Activated B cell treated with CpG ODN at 0.5 μM for 24 hours (primary cell): ENCODE measurements at places on chromosomes 3 and 15.

DNA sequence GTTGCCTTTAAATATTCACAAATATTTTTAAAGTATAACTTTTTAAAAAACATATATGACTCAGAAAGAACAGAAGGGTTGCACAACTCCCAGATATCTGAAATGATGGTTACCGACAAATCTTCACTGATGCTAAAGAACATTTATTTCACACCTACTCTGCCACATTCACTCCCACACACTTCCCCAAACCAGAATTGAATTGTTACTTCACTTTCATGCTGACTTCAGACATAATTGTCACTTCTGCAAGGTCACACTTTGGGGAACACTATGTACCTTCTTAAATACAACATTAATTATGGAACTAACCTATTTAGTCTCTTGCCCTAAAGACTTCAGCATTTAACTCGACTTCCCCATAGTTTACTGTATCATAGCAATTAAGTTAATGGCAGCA lies 795.1 kb downstream of the FHIT start:
- DNase-seq = no peak

DNA sequence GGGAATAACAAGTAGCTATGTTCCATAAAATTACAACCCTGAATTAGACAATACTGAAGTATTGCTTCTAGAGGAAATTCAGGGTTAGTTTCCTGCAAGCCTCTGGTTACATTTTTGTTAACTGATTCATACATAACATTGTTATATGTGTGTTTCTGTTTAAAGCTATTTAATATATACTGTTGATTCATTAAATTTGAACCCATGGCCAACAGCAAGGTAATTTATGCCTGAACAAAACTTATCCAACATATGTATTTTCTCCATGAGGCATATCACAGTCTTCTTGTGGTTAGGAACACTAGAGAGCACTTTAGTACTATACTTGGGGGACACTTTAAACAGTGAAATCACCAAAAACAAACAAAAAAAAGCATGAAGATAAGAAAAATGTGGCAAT lies 47.7 kb upstream of the PTX3 start:
- DNase-seq = no peak

- DNase-seq = no peak
Observed at GRCh38 chr3:141308588-141309218, 59.6 kb upstream of the ZBTB38 start.

DNA sequence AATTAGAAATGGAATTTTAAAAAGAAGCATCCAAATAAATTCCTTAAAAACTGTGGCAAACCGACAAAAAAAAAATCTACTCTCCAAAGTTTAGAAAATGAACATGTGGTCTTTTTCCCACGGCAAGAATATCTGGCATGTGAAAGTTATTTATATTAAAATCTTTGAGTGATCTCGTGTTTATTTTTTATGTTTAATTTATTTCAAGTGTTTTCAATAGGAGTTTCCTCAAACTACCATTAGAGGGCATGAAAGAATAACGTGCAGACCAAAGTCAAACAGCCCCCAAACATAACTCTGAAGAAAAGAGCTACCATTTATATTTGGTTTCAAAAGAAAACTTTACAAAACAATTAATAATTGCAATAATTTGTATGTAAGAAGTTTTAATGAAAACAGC lies 286.4 kb downstream of the ZIC4 start:
- DNase-seq = no peak

- no peak for DNase-seq
Observed at GRCh38 chr3:54225841-54226528, 103.6 kb downstream of the CACNA2D3 start.

DNA sequence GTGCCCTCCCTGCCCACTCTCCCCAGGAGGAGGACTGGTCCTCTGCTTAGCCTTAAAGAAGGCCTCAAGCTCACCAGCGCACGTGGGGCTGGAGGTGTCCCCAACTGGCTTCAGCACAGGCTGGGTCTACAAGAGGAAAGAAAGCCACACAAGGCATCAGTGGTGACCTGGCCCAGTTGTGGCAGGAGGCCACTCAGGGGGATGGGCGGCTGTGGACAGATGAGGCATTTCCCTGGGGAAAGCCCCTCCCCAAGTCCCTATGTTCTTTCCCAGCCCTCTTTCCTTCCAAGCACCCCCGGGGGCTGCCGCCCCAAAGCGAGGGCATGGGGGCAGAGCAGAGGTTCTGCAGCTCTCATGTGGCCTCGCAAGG lies 155.2 kb upstream of the TLE3 start:
- DNase-seq = no peak

DNA sequence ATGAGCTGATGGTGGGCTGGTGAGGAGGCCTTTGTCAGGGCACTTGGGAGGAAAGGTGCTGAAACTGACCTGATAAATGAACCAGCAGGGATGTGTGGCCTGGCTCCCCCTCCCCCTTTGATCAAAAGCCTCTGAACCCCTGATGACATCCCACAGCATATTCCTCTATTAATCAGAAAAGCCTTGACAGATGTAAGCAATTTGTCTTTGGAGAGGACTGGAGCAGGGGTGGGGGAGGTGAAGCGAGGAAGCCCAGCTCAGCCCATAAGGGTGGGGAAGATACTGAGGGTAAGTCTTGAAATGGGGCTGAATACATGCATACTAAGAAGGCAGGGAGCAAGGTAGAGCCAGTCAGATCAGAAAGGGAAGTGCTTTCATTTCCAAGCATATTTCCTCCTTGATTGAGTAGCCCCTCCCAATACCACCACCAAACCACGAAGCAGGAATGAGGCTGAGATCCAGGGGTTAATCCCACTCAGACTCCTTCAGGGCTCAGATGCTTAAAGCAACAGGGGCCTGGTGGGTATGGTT lies 34.7 kb upstream of the MRPS22 start:
- no peak for DNase-seq

- DNase-seq = no peak
Observed at GRCh38 chr15:77864211-77865105, 213.1 kb downstream of the TBC1D2B start.

DNA sequence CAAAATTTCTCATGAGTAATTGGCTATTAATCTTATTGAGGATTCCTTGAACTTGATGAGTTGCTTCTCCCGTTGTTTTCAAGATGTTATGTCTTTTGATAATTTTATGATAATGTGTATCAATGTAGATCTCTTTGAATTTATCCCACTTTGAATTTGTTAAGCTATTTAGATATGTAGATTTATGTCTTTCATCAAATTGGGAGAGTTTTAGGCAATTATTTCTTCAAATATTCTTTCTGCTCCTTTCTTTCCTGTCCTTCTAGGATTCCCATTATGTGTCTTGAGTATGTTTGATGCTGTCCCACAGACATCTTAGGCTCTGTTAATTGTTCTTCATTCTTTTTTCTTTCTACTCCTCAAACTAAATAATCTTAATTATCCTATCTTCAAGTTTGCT lies 68.1 kb upstream of the FGD5 start:
- DNase-seq = no peak

DNA sequence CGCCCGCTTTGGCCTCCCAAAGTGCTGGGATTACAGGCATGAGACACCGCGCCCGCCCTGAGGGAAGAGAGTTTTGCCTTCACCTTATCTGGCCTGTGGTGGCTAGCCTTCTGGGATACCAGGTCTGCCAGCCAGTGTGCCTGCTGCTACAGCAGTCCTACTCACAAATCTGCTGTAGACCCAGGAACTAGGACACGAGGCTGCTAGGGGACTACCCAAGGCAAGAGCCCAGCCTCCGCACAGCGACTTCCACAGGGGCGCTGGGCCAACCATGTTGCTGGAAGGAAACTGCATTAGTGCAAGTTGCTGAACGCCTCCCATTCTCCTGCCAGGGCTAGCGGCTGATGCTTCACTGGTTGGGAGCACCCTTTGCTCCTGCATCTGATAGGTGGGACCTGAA lies 53.7 kb downstream of the DHX30 start:
- no peak for DNase-seq

DNA sequence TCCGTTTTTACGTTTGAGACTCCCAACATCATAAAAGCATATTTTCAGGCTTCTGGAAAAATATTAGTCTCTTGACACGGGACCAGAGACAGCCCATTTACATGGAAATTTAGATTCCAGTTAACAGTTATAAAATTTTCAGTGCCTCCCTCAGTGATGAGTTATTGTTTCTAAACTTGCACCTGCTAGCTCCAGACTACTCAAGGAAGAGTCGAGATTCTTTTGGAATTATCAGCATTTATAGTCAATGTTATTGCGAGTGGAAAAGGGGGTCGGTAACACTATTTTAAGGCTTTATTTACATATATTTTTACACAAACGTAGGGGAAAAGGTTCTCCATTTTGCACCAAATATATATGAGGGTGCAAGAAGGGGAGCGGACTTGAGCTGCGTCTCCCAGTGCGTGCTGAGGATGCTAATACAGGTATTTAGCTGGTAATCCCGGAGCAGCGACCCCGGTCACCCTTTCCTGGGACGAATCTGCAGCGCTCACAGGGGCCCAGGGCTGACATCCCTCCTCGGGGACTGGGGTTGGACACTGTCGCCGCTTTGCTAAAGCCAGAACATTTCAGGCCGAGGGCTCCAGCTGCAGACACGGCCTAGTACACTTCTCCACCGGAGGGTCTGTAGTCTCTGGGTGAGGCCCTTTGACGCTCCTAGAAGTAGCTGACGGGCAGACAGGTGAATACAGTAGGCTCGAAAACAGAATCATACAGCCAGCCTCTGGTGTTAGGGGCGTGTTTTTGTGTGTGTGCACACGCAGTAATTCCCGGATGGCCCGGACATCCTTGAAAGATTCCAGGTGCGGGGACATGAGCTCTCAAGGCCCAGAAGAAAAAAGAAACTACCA lies 729 bp upstream of the ZBTB11 start:
- DNase-seq = no peak

DNA sequence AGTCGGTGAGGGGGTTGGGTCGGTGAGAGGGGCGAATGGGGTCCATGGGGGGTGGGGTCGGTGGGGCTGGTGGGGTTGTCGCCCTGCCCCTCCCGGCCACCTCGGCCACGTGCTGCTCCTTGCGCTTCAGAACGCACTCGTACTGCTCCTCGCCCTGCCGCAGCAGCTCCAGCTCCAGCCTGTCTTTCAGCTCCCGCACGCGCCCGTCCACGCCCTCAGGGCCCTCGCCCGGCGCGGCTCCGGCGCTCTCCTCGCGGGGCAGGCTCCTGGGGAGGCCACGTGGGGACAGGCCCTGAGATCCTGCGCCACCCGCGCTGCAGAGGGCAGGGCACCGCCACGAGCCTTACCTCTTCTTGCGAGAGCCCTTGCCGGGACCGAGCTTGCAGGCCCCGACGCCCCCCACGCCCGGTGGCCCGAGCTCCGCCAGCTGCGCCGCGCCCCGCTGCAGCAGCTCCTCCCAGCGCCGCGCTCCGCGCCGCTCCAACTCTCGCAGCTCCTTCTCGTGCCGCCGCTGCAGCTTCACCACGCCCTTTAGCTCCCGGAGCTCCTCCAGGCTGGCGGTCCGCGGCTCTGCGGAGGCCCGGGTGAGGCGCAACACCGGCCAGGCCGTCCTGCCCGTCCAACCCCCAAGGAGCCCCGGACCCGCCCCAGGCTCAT lies 8.2 kb upstream of the ANKRD63 start:
- DNase-seq = no peak

- DNase-seq = no peak
Observed at GRCh38 chr3:183244219-183244618, 8.8 kb upstream of the B3GNT5 start.

DNA sequence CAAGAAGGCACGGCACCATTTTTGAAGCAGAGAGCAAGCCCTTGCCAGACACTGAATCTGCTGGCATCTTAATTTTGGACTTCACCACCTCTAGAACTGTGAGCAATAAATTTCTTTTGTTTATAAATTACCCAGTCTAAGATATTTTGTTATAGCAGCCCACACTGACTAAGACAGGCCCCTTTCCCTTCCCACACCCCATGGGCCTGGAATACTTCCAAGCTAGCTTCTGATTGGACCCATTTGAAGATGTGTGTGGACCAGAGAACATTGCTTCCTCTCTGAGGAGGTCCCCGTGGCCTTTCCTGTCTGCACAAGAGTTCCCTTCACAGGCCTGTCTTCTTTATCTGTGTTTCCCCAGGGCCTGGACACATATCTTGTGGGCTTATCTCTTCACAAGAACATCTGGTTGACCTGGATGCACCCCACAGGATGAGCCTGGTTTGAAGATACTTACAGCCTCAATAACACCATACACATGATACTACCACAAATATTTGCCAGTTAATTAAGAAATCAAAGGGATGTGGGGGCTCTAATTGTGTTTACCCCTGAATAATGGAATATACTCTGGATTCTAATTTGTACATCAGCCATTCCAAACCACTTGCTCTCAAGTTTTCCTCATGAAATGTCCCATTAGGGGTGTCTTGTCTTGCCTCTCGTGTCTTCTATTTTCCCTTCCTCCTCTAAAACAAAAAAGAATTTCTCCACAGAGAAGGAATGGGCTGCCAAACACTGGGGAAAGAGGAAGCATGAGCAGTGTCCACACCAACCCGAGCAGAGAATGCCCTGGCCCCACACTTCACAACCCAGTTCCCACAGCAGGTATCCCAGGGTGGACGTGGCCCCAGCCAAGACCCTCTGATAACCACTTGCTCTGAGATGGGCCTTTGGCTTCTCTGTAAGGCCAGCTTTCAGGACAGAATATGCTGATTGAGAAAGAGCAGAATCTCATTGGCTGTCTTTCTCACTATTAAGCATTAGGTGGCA lies 42.5 kb downstream of the GLB1 start:
- DNase-seq = no peak

- no peak for DNase-seq
Observed at GRCh38 chr15:93894438-93895036, 336.8 kb upstream of the MCTP2 start.

DNA sequence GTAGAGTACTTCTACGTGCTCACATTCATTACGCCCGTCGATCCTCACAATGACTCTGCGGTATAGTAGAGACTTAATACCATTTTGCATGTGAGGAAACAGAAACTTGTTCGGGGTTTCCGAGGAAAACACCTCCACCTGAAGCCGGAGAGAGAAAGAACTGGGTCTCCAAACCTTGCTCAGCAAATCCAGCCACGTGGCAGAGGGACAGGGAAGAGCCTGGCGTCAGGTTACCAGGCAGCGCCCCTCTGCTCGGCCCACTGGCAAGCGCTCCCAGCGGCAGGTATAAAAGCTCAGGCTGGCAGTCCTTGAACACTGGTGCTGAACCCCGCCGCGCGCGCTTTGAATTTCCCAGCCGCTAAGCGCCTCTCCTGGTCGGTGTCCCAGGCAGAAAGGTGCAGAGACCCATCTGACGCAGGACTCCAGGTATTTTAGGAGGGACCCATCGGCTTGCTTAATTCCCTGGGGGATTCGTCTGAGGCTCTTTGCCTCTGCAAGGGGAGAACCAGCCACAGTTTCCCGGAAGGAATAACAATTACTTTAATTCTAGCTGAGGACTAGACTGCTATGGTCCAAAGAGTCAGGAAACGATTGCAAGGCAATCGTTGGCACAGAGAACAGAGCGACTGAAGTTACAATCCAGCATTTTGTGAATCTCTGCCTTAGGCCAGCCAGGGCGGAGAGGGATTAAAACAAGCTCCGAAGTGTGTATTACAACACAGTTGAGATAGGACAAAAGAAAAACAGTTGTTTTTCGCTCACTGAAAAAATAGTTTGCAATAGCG lies at the start of gene C2CD4A:
TSS of gene C2CD4A (plus strand) at position 315 of the 785 bp plus-strand sequence. CDS start 637 bp downstream, outside the sequence.
- DNase-seq = peak; percentile 48

DNA sequence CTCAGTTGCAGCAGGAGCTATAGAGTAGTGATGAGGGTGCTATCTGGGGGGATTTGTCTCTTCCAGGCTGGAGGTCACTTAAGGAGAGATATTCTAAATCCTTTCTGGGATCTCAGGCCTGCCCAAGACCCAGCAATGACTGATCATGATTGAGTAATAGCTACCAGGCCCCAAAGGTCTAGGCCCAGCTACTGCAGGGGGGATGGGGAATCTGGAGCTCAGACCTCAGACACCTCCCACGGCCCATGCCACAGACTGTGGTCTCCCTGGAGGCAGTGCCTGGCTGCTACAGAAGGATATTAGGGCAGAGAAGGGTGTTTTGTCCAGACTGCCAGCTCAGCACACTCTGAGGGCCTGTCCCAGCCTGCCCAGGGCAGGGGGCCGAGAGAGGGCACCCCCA lies 6.9 kb downstream of the SLC38A3 start:
- no peak for DNase-seq
